ENCODE measurements at places on chromosomes 2 and 18.

- no peak for DNase-seq
Observed at GRCh38 chr2:106798826-106799552, 87.0 kb downstream of the ST6GAL2 start.

DNA sequence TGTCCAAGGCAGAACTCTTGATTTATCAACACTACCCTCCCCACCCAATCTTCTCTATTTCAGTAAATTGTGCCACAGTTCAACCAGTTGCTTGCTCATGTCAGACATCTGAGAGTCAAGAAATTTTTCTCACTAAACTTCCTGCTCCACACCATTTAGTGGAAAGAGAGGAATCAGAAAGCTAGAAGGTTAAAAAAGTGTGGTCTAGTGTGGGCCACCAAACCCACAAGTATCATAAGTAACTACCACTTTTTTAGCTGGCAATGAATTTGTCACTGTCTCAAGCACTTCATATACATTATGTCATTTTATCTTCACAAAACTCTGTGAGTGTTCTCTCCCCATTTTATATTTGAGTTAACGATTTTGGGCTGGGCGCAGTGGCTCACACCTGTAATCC is 16.6 kb upstream of the MSTN start:
- no peak for DNase-seq

DNA sequence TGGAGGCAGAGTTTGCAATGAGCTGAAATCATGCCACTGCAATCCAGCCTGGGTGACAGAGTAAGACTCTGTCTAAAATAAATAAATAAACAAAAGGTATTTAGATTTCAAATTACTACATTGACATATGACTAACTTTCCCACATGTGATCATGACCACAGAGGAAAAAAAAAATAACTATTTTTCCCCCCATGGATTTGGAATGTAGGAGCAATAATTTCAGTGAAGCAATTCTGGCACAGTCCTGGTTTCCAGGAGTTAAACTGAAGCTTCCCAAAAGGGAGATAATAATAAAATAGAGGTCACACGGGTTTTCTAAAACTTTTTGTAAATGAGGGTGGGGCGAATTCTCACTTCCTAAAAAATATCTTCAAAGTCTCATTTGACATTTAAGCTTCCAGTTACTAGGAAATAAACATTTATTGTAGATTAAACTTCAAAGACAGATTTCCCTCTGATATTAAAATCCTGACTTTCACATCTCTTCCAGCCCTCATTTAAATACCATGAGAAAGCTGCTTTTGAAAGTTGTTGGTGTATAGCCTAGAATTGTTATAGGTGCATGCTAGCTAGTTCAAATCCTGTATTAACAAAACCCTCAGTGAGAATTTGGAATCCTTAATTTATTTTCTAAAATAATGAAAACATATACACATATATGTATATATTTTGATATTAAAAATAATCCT is 20.7 kb downstream of the SLC19A3 start:
- no peak for DNase-seq

GRCh38 chr18:48620071-48620470 is 81.2 kb downstream of the CTIF start:
- no peak for DNase-seq

DNA sequence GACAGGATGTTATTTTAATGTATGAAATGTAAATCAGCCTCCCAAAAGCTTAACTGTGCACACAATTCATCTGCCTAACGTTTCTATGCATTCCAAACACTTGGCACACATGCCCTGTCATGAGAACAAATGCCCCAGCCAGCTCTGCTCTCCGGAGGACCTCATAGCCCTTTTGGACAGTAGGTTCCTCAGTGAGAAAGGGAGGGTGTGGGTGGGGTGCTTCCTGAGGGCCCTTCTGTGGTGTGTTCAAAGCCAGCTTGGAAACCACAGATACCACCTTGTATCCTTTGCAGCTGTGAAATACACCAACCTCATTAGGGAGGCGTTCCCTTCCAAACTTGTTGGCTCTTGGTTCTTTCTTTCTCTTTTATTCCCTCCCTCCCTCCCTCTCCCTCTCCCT is 102.2 kb upstream of the ASB18 start:
- no peak for DNase-seq

GRCh38 chr18:34981487-34981886 is 59.7 kb upstream of the MAPRE2 start:
- DNase-seq, result no peak

DNA sequence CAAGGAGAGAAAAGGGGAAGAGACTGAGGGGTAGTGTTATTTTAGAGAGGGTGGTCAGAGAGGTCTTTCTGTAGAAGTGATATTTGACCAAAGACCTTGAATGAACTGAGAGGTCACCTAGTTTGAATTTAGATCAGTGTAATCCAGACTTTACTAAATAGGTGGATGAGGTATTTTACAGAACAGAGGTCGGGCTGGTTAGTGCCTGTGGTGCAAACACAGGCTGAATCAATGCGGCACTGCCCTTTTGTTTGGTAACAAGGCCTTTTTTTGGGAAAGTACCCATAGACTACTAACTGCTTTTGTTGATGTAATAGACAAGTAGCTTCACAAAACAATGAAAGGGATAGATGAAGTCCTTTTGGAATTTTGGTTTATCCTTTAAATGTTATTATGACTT is 15.9 kb downstream of the RAPGEF4 start:
- DNase-seq, result no peak

GRCh38 chr2:239721531-239721930 is 303.6 kb downstream of the NDUFA10 start:
- no peak for DNase-seq

DNA sequence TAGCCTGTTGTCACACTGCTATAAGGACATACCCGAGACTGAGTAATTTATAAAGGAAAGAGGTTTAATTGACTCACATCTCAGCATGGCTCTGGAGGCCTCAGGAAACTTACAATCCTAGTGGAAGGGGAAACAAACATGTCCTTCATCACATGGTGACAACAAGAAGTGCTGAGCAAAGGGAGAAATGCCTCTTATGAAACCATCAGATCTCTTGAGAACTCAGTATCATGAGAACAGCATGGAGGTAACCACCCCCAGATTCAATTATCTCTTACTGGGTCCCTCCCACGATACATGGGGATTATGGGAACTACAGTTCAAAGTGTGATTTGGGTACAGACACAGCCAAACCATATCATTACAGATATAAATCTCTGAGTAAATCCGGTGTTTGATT is 148.7 kb downstream of the PRPF40A start:
- no peak for DNase-seq

All from AG09309 (cell line).